ENCODE measurements at places on chromosomes 2 and 18.

DNA sequence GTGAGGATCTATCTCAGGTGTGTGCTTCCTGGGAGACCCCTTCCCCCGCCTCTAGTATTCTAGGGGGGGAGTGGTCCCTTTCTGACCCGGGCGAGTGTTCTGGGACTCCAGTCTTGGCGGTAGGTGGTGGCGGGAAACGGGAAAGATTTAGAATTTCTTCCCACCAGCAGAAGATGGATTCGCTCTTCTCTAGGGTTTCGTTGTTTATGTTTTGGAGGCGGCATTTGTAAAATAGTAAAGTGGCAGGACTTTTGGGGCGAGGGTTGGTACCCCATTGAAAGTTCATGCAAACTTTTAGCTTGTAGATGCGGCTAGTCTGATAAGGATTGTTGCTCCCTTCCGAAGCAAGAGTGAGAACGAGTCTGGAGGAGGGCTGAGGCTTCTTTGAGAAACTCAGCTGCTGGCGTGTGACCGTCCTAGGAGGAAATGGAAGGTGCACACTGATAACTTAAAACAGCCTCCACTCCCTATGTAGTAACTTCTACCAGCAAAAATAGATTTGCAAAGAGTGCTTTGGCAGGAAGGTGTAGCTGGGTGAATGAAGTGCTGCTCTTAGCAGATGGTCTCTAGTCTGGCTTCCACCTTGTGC, 412 bp downstream of the GPD2 start:
- DNase-seq, result no peak

- DNase-seq, result no peak
Measured at GRCh38 chr18:28039078-28039477, 137.9 kb downstream of the CDH2 start.

GRCh38 chr2:24577481-24577880, 86.4 kb downstream of the NCOA1 start:
- DNase-seq, result no peak

DNA sequence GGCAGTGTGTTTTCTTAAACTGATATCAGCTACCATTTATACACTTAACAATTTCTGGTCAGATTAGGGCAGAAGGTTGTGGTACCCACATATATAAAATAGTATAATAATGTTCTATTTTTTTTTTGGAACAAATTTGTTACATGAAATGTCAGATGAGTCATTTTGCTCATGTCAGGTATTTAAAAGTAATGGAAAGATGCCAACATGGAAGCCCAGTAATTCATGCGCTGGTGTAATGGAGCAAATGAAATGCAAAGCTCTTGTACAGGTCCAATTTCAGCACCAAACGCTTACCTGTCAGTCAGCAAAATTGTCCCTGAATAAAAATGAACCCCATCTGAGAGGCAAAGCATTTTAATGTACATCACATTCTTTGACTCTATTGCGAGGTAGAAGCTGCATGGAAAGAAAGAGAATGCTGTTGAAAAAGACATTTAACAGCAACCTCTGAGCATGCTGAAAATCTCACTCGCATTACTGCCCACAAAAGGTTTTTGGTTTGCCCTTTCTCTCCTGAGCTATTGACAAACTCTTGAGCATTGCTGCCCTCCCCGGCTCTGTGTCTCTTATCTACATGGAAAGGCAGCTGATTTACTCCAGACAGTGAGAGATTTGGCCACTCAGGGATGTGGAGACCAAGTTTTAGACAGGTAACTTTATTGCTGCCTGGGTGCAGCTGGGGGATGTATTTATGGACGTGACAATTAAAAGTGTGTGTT, 217.5 kb downstream of the CAMKMT start:
- DNase-seq, result no peak

DNA sequence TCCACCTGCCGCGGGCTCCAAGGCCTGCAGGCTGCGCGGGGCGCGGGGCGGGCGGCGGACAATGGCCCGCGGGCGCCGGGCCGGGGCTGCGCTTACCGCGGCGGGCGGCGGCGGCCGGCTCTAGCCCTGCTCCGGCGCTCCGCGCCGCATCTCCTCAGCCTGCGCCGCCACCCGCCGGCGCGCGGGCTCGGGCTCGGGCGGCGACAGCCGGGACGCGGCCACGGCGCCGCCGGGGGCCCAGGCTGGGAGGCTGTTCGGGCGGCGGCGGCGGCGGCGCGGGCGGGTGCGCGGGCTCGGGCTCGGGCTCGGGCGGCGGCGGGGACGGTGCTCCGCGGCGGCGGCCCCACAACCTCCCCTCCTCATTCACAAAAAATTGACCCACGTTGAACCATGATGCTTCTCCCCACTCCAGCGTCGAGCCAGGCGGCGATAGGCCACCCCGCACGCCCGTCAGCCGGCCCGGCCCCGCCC, at the start of gene HDAC4:
Gene HDAC4 (minus strand): TSS at position 425 of the 471 bp plus-strand sequence. CDS start 48,321 bp downstream, outside the sequence.
- DNase-seq, result no peak

- no peak for DNase-seq
Measured at GRCh38 chr2:16774980-16775898, 109.6 kb upstream of the CYRIA start.

DNA sequence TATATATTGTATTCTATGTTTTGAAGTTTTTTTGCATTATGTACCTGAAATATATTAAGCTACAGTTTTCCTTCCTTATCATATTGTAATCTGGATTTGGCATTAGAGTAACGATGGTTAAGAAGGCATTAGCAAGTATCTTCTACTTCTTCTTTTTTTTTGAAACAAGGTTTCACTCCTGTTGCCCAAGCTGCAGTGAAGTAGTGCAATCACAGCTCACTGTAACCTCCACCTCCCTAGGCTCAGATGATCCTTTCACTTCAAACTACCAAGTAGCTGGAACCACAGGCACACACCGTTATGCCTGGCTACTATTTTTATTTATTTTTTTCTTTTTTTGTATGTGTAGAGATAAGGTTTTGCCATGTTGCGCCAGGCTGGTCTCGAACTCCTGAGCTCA, 201.1 kb downstream of the ZNF804A start:
- DNase-seq, result no peak

- no peak for DNase-seq
Measured at GRCh38 chr18:24089515-24090337, 49.1 kb upstream of the CABYR start.

Measured in stimulated activated CD8-positive, alpha-beta memory T cell treated with anti-CD3 and anti-CD28 coated beads, Interleukin-2, amount 100 ng/mL, for 48 hours (primary cell).